ENCODE measurements at places on chromosomes 16 and 17. TPM values are rescaled to one million over a fixed set of nuclear protein-coding genes. Genes with fewer than 3 reads are reported as not detected.
A peak's percentile ranks its signal among the peaks of the same experiment; 100 is the strongest.

DNA sequence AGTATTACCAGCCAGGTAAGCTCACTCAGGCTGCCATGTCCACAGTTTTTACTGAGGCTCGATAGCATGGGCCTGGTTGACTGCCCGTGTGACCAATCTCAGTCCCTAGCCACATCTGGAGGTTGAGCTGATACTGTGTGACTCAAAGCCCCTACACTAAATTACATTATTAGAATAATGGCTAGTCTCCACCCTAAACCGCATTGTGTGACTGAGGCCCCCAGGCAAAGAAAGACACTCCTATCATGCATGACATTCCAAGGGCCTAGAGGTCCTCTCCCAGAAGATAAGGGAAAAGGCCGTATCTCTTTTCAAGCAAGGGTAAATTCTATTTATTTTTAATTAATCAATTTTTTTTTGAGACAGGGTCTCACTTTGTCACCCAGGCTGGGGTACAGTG, 505.3 kb downstream of the HAPSTR1 start:
- no peak for DNase-seq

DNA sequence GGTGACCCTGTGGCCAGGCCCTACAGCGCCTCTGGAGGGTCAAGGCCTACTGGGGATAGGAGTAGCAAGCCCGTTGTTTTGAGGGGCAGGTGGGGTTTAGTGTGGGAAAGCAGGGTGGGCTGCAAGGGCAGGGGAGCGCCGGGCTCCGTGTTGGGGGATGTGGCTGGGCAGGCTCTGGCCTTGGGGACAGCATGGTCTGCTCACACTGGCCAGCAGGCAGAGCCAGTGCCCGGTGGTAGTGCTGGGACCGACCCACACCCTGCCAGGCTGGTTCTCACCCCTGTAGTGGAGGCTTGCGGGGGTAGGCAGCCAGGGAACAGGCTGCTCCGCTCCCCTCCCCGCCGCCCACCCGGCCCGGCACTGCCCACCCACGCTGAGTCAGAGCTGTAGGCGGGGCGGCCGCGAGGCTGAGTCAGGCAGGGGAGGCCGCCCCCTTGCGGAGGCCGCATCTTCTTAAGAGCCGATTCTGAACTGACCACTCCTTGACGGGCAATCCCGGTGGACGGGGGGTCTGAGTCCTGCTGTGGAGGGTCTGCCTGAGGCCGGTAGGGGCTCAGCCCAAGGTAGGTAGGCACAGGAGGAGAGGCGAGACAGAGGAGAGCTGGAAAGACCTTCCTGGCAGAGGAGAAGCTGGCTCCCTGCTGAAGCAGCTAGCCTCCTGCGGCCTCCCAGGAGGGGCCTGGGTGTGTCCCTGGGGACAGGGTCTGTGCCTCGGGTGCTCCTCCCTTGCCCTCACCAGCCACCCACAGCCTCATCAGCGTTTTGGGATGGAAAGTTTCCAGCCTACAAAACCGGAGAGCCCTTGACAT, 62.4 kb downstream of the BAIAP2 start:
- DNase-seq, result peak; percentile 83

DNA sequence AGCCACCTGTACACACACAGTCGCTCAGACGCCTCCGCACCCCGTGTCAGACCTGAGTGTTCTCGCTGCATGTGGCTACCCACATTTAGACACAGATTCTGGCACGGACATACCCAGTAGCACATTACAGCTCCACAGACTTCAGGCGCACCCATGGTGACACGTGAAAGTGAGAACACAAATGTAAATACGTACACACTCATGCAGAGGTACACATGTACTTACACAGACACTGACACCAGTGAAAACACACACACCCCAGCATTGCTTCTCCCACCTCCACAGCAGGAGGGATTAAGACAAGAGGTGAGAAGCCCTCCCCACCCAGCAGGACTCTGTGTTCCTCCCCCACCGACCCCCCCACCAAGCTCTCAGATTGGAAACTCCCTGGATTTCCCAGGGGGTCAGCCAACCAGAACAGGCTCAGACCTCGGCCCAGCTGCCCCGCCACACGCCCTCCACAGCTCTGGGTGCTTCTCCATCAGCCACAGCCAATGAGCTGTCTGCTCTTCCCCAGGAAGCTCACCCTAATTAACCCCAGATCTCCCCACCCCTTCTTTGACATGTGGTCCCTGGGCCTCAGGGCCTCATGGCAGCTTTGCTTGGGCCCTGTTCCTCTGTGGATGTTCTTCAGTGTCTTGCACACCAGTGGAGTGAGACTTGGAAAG, 5.3 kb upstream of the FOXN1 start:
- DNase-seq, result no peak

Gene PLXDC1
- 34.1 TPM for total RNA-seq

- no peak for DNase-seq
These were observed 30.0 kb upstream of the SLC5A10 start for GRCh38 chr17:18921912-18922451.

- no peak for DNase-seq
These were observed 14.0 kb downstream of the SLFN11 start for GRCh38 chr17:35359398-35359797.

DNA sequence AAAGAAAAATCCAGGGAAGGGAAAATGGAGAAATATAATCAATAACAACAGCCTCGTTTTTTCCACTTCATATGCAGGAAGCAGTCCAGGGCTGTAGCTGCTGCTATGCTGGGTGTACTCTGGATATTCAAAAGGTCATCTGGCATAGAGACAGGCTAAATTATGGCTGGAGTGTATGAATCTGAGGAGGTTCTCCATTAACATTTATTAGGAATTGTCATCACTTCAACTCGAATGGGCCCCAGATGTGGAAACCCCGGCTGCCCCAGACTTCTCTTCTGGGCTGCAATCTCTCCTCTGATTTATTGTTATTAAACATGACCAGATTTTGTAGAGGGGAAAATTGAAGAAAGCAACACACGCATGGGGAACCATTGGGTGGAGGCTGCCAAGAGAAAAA, 33.5 kb upstream of the SKAP1 start:
- DNase-seq, result no peak

DNA sequence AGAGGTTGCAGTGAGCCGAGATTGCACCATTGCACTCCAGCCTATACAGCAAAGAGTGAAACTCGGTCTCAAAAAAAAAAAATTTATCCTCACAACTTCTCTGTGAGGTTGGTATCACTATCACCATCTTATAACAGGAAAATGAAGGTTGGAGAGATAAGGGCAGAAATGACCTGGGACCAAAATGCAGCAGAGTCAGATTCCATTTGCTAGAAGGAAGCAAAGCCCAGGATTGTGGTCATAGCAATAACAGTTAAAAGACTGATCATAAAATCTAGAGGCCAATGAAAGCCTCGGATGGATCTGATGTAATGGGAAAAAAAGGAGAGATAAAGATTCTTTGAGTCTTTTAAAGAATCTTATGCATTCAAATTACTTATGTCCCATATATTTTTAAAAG, 69.6 kb upstream of the TEKT1 start:
- DNase-seq, result no peak

GRCh38 chr16:49195237-49195548, 86.4 kb downstream of the CBLN1 start:
- DNase-seq, result no peak

DNA sequence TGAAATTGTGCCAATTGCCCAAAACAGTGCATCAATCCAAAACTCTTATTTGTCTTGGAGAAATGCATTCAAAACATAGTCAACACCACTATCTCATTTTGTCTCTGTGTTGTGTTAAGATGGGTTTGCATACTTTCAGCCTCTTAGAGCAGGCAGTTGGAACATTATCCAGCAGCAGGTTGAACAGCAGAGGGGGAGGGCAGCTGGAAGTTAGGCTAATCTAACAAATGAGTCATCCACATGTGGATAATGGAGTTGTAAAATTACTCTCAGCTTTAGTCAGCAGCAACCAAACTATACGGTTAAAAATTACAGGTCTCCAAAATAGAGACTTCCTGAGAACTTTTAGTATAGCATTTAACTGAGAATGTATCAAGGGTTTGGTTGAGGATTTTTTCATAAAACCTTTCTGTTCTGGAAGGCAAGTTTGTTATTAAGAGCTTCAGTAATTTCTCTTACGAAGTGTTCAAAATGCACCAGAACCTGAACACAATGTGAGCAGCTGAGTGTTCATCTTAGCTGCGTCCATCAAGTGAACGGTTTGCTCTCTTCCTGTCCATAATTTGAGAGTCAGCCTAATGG, 46.3 kb downstream of the PRKCA start:
- DNase-seq, result no peak

DNA sequence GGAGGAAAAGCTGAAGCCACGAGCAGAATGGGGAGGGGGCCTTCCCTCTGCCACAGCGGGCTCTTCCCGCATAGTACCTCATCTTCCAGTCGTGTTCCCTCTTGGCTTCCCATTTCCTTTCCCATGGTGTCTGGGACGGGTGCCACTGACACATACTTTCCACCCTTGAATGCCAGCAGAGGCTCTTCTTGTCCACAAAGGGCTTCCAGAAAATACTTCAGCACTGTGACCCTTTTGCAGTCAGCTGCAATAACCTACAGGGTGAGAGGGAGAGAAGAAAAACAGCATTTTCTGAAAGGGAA, 30.7 kb downstream of the HIC1 start:
- DNase-seq, result peak; percentile 73

- peak; percentile 99 for DNase-seq
These were observed 13.5 kb downstream of the SPHK1 start for GRCh38 chr17:76397687-76398522.

Gene CLEC19A
- total RNA-seq, result not detected

DNA sequence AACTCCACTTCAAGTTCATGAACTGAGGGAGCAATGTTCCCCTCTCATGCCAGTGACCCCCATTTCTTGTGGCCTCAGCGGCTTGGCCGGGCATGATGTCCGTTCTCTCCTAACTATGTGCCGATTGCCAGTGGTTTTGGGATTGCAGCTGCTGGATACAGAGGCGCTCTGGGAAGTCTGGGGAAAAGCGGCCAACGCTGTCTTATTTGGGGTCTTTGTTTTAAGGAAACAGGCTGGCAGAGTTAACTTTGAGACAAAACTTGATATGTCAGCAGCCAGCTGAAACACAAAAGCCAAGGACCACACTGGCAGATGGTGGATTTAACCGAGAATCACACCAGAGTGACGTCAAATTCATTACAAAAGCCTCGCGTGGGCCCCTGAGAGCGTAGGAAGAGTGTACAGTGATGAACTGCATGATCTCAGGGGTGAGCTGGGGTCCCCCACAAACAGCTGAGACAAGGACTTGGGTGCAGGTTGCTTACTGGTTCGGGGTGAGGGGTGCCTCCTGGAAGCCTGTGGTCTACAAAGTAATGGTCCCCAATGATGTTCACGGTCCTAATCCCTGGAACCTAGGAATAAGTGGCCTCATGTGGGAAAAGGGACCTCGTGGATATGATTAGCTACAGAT, 180.4 kb downstream of the IRF8 start:
- DNase-seq, result no peak

DNA sequence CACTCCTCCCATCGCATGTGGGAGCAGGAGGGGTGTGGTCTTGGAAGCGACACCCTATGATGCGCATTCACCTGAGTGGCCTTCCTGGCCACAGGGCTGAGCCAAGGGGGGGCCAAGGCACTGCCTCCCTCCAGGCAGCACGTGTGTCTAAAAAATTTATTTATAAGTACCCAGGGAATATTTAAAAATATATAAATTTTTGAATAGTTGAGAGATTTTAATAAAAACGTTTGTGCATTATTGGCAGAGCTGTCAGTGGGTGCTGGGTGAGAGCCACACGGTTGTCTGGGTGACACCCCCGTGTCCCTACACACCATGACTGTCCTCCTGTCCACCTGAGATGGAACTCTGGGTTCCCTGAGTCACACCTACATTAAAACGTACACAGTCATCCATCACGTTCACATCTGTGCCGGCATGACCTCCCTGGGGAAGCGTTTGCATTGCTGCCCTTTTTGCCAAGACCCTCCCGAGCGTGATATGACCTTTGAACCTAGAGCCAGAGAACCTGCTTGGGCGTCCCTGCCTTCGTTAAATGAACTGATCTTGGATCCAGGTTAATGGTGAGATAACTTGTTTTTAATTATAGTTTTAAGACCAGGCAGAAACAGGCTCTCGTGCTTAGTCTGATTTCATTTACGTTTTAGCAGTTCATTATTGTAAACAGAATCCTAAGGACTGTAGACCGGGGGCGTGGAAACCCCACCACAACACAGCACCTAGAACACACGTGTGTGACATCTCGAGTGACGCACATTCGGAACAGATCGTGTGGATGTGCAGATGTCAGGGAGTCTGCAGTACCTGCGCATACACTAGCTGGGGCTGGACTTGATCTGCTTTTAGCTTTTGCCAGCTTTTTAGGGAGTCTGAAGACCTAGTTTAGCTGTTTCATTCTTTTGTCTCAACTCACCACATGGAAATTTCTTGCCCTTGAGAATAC, 192.8 kb upstream of the CHMP6 start:
- DNase-seq, result no peak

DNA sequence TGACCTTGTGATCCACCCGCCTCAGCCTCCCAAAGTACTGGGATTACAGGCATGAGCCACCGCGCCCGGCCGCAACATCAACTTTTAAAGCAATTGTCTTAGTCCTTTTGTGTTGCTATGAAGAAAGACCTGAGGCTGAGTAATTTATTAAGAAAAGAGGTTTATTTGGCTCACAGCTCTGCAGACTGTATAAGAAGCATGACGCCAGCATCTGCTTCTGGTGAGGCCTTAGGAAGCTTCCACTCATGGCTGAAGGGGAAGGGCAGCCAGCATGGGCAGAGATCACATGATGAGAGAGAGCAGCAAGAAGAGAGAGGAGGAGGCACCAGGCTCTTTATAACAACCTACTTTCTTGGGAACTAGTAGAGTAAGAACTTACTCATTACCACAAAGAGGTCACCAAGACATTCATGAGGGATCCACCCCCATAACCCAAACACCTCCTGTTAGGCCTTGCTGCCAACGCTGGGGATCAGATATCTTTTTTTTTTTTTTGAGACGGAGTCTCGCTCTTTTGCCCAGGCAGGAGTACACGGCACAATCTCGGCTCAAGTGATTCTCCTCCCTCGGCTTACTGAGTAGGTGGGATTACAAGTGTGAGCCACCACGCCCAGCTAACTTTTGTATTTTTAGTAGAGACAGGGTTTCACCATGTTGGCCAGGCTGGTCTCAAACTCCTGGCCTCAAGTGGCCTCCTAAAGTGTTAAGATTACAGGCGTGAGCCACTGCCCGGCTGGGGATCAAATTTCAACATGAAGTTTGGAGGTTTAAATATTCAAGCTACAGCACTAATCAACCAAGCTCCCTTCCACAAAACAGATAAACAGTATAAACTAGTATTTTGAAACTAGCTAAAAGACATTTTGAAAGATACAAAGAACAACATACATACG, 21.4 kb upstream of the GPT2 start:
- DNase-seq, result no peak

Measured in tibial nerve (tissue), 4 donors.